Stomach (tissue), 19 donors: ENCODE measurements at places on chromosomes 3 and 15. TPM values are rescaled to one million over a fixed set of nuclear protein-coding genes. Genes with fewer than 3 reads are reported as not detected.

DNA sequence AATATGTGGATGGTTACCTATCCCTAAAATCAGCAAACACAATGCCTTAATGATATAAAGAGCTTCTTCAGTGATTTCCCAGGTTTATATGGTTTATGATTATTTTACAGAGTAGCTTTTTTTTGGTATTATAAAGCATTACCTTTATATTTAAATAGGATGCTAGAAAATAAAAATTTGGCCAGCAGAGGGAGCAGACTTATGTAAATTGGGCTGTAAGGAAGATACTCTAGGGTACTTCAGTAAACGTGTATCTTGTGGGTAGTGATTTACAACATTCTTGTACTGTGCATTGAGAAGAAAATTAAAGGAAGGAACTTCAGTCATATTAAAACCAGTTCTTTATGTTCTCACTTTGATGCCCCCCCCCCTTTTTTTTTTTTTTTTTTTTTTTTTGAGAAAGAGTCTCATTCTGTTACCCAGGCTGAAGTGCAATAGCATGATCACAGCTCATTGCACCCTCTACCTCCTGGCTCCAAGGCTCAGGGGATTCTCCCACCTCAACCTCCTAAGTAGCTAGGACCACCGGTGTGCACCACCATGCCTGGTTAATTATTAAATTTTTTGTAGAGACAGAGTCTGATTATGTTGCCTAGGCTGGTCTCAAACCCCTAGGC lies 167.9 kb downstream of the BBX start:
- DNase-seq, result peak; percentile 73

GRCh38 chr3:22977042-22977441 lies 226.1 kb upstream of the UBE2E2 start:
- DNase-seq, result no peak

GRCh38 chr3:184561913-184562877 lies 610 bp downstream of the EPHB3 start:
- no peak for DNase-seq

DNA sequence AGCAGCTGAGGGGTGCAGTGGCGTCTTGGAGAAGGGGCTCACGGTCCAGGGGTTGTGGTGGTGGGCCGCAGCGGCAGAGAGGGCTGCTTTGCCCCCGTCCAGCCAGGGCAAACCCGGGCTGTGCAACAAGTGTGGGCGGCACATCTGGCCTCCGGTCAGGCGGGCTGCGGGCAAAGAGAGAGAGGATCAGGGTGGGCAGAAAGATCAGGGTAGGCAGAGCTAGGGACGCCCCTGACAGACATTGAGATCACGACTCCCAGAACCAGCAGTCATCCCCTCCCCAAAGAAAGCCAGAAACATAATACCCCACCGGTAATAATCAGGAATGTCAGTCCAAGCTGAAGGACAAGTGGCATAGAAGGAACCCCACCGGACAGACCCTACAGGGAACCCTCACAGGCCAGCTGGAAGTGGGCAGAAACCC lies 6.8 kb downstream of the GATA2 start:
- DNase-seq, result no peak

DNA sequence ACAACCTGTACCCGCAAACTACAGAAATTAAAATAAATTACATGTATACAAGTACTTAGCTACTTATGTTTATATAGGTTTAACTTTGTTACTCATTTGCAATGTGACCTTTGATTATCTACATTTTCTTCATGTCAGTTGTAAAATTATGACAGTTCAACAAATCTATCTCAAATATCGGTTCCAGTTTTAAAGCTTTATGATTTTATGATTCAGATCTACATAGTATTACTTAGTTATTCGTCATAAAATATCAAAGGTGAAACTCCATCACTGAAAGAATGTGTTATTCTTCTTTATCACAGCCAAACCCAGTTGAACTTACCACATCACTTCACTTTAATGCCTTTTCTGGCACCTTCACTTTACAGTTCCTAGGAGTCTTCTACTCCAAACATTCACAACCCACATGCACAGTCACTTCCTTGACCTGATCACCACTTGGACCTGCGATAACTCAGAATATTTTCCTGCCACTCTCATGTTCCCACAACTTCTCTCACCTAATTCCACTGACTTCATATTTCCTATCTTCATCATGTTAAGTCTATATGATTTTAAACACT lies 47.2 kb downstream of the SLITRK3 start:
- DNase-seq, result no peak

DNA sequence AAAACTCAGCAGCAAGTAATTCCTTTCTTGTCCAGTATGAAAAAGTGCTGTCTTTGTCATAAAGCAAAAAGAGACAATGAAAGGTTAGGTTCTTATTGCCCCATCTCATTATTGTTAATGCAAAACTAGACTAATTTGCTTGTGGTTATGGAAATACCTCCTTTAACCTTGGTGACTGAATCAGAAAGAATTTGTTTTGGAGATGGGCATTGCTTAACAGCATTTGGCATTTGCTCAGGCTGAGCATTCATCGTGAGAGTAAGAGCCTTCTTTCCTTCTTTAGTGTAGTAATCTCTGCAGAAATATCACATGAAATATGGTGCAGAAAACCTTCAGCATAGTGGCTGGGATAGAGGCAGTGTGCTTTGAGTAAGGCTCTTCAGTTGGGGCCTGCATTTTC lies 103.1 kb downstream of the CNTN6 start:
- DNase-seq, result no peak

DNA sequence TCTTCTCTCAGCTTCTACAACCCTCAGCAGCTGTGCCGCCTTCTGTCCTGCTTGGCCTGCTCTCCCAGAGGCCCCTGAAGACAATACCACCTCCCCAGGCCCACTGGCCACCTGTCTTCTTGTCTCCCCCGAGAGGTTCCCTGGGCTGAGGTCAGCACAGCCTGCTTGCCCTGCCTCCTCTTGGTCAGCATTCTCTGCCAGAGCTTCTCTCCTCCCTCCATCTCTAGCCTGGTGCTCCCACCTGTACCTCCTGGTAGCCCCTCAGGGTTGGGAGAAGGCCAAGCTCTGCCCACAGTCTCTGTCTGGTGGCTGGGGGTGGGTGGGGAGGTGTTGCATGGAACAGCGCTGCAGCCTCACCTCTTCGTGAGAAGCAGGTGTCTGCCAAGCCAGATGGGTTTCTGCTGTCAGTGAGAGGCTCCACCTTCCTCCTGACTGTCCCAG lies 5.6 kb upstream of the ISLR start:
- DNase-seq, result peak; percentile 6

GRCh38 chr3:144114767-144115166 lies 143.1 kb downstream of the DIPK2A start:
- no peak for DNase-seq

DNA sequence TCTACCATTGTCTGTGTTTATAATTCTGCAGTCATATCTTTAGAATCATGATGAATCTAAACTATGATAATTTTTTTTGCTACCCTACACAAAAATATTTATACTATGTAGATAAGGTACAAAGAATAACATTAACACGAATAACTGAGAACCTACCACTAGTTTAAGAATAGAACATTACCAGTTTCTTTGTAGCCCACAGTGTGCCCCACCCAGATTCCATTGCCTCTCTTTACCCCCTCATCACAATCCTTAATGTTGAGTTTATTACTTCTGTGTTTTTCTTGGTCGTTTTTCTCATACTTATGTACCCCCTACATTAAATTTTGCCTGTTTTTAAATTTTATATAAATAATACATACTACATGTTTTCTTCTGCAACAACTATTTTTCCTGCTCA lies 140.5 kb downstream of the BBX start:
- DNase-seq, result no peak

DNA sequence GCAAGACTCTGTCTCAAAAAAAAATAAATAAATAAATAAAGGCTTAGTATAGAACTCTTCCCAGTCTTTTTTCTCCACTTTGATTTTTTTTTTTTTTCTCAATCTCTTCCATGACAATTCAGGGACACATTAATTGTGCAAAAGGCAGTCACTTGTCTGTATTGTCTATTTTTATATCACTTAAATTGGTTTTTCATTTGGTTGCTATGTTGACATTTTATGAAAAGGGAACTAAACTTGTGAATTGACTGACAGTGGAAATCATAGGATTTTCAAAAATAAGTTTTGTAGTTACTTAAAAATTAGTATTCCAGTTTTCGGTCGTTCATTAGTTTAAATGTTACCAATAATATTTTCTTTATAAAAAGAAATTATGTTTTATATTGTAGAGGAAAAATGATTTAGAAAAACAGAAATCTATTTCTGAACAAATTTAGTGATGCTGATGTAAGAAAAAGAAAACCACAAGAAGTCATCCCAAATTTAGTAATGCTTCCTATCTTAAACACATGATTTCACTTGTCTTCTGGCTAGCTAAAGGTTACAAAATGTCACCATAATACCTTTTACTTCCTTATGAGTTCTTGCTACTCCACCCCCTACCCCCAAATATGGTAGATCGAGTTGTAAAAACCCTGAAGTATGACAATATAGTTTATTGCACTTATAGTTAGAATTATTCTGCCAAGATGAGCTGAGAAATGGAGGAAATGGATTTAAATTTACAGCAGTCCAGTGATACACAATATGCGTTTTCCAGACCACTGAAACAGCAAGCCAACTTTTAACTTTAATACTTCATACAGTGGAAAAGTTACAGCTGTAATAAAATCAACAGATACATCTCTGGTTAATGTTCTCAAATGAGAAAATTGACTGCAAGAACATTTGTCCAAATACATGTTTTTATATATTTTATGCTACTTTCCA lies 37.0 kb downstream of the PPARG start:
- peak; percentile 54 for DNase-seq

- no peak for DNase-seq
Measured at GRCh38 chr15:101181349-101181748, 70.5 kb downstream of the CHSY1 start.

GRCh38 chr15:92232317-92232716 lies 161.4 kb upstream of the ST8SIA2 start:
- DNase-seq, result no peak

SLC9C1 gene
- total RNA-seq, result 1.1 TPM

ASB14 gene
- 0.29 TPM for total RNA-seq

TMEM207 gene
- total RNA-seq, result not detected

RLBP1 gene
- 1.3 TPM for total RNA-seq

OXSM gene
- 8.0 TPM for total RNA-seq

ZDHHC19 gene
- total RNA-seq, result not detected

TTC23 gene
- total RNA-seq, result 75.3 TPM
